RWPE1 (cell line): ENCODE measurements at places on chromosomes 3 and 15.

DNA sequence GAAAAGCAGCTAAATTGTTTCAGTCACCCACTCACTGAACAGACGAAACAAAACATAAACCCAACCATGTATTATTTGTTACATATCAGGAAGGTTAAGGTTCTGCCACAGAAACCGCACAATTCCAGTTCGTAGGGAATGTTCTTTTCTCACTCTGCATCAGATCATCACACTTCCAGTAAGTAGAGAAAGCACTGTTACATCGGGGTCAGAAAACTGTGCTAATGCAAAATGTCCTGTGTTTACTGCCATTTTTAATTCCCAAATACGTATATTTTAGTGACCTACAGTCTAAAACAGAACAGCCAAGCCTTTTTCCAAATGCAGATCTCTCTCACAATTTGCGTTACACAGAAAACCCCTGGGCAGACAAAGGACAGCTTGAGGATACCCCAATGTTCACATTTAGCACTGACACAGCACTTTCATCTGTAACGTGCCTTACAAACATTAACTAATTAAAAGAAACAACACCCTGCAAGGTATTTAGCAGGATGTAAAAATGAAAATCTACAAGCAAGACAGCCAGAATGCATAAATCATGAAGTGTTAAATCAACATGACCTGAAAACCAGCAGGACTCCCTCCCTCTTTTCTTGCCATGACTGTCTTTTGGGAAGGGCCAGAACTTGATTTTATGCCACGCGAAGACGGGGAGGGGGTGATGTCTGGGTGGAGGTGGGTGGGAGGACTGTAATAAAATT is 34.8 kb upstream of the SKIL start:
- DNase-seq: no peak

GRCh38 chr3:188740010-188740409 is 431.8 kb upstream of the TPRG1 start:
- no peak for DNase-seq

DNA sequence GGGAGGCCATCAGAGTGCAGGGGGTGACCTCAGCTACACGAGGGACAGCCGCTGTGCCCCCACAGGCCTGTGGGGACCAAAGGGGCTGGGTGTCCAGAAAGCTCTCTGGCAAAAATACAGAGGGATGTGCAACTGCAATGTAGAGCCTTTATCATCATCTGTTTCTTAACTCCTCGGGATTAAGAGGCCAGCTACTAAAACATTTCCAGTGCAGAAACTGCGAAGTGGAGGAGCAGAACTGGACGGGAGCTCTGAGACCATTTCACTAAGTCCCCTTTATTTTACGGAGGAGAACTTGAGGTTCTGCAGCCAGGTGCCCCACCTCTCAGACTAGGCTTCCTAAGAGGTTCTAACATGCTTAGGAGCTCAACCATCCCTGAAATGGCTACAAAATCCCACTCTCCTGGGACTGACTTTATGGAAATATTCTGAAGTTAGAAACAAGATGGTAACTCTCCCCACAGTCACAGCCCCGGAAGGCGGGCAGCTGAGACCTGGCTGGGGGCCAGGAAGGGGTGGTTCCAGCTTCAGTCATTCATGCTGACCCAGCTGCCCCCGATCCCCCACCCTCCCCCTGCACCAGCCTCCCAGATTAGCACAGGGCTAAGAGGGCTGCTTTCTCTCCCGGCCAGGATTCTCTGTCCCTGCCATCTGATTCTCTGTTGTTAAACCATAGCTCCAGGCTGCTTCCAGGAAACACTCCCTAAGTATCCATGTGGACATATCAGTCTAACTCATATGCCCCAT is 40.3 kb downstream of the UMPS start:
- no peak for DNase-seq

GRCh38 chr3:23304424-23304823 is 101.3 kb downstream of the UBE2E2 start:
- no peak for DNase-seq

GRCh38 chr15:39269352-39269751 is 311.5 kb upstream of the THBS1 start:
- DNase-seq: no peak

GRCh38 chr3:81451611-81452010 is 309.8 kb downstream of the GBE1 start:
- DNase-seq: no peak

DNA sequence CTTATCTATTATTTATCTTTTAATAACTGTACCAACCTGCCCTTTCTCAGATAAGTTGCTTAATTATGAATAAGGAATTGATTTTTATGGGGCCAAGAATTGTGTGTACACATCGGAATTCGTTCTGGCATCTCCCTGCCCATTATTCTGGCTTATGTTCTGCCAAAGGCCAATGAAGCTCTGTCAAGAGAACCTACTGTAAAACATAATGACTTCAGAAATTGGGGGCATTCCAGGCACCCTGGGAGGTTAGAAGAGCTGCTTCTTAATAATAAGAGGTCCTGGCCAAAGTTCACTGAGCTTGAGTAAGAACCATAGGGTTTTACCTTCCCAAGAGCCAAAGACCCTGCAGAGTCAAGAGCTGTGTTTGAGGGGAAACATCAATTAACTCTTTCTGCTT is 261.7 kb downstream of the SLC9A9 start:
- no peak for DNase-seq

DNA sequence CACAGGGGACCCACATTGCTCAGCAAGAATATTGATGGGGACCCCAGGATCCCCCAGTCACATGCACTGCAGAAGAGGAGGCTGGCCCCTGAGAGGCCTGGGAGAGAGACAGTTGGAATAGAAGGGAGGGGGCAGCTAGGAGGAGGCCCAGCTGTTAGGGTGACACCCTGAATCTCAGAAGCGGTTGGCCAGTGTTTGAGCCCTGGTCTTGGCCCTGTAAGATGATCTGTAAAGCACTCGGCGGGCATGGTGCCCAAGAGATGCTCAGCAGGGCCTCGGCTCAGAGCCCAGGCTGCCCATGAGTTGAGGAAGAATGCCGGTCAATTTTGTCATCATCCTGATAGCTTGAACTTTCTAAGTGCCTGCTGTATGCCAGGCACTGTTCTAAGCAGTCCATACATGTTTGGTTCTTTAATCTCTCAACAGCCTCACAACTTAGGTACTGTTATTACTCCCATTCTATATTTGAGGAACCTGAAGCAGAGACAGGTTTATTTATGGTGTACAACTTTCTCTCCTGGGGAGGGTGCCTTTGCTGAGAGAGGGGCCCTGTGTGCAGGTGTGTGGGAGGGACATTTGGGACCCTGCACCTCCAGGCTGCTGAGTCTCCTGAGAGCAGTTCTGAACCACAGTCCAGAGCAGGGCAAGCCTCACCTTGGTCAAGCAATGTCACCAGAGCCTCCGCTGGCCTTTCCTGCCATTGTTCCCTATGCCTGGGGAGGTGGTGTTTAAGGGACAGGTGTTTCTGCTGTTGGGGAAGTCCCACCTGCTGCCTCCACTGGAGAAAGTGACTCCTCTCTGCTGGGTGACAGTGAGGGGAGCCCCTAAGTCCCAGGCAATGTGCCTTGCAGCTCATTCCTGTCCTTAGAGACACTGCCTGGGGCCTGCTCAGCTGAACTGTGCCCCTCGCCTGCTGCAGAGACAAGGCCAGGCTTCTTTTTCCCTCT is 26.0 kb downstream of the SLC6A6 start:
- DNase-seq: no peak
